ENCODE measurements at places on chromosomes 2 and 18.

DNA sequence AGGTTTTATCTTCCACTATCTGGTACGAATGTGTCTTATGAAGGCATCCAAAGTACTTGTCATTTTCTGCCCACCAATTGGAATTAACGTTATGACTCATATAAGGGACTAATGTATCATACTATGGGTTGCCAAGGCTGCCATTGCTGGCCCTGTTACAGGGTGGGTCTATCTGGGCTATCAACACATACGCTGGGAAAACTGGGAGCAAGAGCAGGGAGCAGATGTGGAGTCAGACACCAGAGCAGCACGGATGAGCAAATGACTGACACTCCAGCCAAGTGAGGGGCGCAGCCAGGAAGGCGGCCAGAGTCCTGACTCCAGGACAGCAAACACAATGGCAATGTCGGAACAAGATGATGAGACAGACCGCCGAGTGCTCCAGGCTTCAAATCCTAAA lies 145.9 kb downstream of the COPS8 start:
- no peak for DNase-seq

DNA sequence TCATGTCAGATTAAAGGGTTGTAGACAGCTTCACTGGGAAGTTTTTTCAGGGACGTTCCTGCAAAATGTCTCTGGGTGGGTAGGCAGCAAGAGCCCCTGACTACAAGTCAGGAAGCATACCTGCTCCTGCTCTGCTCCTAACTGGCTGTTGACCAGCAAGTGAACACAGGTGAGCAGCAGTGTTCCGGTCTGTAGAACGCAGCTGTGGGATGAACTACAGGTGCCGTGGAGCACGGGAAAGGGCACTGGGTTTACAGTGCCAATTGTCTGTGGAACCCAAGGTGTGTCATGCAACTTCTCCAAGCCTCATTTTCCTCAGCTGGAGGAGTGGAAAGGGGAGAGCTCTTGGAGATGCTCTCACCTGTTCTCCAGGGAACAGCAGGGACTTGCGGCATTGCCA lies 6.6 kb downstream of the ASB18 start:
- DNase-seq = no peak

GRCh38 chr2:204665771-204666170 lies 120.5 kb downstream of the PARD3B start:
- no peak for DNase-seq

DNA sequence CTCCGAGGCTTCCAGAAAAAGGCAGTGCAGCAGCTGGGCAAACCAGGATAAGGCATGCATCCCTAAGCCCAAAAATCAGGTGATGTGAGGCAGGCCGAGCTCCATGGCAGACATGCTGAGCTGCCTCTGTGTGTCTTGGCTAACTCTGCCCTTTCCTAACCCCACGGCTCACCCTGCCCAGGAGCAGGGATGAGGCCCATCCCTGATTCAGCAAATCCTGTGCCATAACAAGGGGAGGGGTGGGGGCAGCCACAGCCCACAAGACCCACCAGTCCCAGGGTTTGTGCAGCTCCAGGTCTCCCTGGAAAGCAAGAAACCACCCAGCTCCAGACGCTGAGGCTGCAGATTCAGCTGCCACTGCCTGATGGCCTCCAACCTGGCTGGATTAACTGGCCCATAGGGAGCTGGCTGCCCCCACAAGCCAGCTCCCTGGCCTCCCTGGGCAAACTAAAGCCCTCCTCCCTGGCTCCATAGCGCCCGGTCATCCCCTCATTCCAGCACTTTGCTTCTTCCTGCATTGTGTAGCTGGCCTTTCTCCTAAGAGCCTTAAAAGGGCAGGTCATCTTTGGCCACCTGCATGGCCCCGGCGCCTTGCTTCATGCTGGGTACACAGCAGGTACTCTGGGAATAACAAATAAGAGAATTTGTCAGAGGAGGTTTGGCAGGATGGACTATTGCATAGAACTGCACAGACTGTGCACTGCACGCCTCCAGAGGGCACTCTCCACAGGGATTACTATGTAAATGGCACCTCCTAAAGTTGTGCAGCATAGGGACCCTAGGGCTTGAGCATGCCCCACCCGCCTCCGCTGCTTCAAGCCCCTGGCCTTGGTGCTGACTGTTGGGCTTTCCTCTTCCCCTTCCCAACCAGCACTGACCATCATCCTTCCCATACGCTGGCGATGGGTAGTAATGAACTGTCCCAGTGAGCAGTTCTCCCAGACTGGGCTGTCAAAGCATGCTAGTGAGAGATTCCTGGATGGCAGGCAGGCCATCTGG lies 10.7 kb downstream of the STEAP3 start:
- peak; percentile 26 for DNase-seq

DNA sequence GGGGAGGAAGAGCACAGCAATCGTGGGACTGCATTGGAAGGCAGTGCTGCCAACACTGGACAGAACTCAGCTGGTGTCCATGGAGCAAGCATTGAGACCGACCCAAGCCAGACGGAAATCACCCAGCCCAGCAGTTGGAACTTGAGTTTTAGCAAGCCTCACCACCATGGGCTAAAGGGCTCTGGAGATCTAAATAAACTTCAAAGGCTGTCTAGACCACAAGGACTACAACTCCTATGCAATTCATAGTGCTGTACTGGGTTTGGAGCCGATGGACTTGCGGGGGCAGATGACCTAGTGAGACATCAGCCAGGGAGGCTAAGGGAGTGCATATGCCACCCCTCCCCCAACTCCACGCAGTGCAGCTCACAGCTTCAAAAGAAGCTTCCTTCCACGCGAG lies 243.6 kb upstream of the SLC39A10 start:
- no peak for DNase-seq

- no peak for DNase-seq
Observed at GRCh38 chr18:50177294-50177992, 17.5 kb downstream of the MYO5B start.

- DNase-seq = no peak
Observed at GRCh38 chr2:121689356-121689755, 40.1 kb upstream of the CLASP1 start.

GRCh38 chr2:171893824-171894611 lies at the start of gene SLC25A12:
TSS of gene SLC25A12 (minus strand) at chr2:171894244. CDS start at chr2:171894214, 30 bp downstream.
- peak; percentile 57 for DNase-seq

- DNase-seq = no peak
Observed at GRCh38 chr2:37634914-37635503, 36.4 kb downstream of the CDC42EP3 start.

- DNase-seq = no peak
Observed at GRCh38 chr18:50114448-50114847, 80.5 kb downstream of the MYO5B start.

- no peak for DNase-seq
Observed at GRCh38 chr2:31241625-31242270, 7.8 kb downstream of the EHD3 start.

DNA sequence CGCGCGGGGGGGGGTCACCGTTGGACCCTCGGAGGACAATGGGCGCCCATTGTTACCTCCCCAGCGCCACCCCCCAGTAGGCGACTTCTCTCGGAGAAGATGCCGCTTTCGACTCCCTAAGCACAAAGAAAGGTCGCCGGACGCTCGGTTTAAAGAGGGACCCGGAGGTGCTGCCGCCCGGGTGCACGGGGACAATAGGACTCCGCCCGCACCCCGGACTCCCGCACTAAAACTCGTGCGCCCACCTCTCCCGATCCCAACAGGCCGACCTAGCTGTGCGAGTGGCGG lies 318 bp upstream of the CDC42EP3 start:
- DNase-seq = no peak

- no peak for DNase-seq
Observed at GRCh38 chr2:240811346-240812300, 8.4 kb downstream of the KIF1A start.

- DNase-seq = no peak
Observed at GRCh38 chr2:227872676-227873075, 1.2 kb downstream of the DAW1 start.

DNA sequence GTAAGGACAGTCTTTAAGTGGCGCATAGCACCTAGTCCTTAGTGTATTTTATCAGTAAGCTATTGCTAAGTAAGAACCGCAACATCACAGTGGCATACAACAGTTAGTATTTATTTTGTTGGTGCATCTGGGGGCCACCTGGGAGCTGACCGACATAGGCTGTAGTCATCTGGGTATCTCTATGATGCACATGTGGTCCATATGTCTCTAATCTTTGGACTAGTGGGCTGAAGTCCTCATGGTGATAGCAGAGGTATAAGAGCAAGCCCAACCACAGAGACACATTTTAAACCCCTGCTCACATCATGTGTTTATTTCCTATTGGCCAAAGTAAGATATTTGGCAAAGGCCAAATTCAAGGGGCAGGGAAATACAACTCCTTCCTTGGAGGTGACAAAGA lies 2.9 kb downstream of the CAMKMT start:
- no peak for DNase-seq

GRCh38 chr2:233361297-233361696 lies 7.0 kb downstream of the DGKD start:
- DNase-seq = no peak

GRCh38 chr18:80172056-80172455 lies 63.0 kb downstream of the ADNP2 start:
- DNase-seq = no peak

GRCh38 chr2:191721331-191721730 lies 43.4 kb downstream of the NABP1 start:
- DNase-seq = no peak

DNA sequence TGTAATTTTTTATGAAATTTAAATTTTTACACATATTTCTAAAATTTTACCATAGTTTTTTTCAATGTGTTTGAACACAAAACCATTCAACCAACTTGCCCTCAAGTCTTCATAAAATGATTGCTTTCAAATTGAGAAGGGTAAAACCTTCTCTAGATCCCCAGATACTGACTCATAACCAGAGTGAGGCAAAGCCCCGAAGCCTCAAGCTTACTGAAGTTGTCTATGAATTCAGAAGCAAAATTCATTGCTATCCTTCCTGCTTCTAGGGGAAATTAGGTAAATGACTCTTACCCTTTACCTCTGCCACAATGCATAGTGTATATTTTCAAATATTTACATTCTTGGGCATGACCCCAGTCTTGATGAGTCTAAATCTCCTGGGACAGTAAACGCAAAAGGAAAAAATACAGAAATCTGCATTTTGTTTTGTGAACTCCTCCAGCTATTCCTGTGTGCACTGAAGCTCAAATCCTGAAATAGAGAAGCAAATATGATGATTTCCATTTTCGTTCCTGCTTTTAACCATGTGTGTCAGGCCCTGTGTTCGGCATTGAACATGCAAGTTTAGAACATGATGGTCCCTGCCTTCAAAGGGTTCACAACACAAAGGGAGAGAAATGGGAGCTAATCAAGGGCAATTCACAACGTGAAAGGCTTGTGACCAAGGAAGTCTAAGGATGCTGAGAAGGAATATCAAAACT lies 246.3 kb downstream of the SUCLG1 start:
- DNase-seq = no peak

- no peak for DNase-seq
Observed at GRCh38 chr2:8489221-8489620, 192.6 kb upstream of the ID2 start.

GRCh38 chr2:5756272-5756671 lies 64.1 kb downstream of the SOX11 start:
- no peak for DNase-seq

DNA sequence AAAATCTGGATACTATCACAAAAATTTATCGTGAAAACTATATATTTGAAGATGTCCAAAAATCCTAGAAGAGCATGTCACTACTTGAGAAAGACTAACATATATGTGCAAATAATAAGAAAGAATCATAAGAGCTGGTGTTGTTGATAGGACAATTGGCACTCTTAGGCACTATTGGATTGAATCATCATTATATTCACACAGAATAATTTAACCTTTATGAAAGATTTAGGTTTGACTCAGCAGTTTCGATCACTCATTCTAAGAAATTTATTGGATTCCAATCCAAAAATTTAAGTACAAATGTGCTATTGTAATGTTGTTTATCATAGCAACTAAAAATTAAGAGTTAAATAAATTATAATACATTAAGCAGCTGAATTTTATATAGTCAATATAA lies 503.6 kb downstream of the SPAG16 start:
- no peak for DNase-seq

DNA sequence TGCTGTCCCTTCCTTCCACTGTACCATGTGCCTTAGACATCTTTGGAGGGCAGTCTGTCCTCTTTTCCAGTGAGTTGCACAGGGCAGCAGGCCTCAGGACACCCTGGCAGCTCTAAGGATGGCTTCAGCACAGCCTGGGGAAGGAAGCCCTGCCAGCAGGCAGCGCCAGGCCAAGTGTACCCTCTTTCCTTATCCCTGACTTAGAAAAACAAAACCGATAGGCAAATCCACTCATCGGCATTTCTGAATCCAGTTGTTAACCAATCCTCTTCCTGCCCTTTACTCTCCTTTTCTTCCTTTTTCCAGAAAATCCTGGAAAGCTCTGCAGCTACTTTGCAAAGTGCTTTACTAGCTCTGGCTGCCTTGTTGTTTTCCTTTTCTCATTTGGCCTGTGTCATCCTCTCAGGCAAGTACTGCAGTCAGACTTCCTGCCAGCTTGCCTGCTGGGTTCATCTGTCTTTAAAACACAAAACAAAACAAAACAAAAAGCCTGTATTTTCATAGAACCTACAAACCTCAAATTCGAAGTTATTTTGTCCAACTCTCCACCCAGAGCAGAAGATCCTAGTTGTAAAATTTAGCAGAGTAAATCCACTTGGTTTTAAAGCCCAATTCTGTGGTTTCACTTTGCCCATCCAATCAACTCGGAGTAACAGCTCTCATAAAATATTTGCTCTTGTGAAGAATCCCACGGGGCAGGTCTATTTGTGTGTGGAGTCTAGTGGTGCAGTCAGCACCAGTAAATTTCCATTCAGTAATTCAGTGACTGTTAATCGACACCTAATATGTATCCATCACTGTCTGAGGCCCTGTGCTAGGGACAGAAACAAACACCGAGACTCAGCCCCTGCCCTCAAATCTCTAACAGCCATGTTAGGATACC lies 45.2 kb downstream of the PCBP1 start:
- DNase-seq = peak; percentile 70

DNA sequence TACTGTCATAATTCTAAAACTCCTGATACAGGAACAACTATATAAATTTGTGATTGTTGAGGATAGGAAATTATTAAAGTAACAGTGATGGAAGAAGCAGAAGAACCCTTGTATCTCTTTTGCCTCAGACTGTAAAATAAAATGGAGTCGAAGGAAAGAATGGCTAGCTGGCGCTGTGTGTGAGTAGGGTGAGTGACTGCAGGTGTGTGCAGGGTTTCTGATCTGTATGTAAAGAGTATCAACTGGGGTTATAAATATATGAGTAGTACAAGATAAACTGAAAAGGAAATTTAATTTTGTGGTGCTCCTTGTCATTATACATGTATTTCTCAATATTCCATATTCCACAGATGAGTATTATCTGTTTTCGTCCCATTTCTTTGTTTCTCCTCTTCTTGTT lies 15.2 kb downstream of the POLI start:
- DNase-seq = no peak

DNA sequence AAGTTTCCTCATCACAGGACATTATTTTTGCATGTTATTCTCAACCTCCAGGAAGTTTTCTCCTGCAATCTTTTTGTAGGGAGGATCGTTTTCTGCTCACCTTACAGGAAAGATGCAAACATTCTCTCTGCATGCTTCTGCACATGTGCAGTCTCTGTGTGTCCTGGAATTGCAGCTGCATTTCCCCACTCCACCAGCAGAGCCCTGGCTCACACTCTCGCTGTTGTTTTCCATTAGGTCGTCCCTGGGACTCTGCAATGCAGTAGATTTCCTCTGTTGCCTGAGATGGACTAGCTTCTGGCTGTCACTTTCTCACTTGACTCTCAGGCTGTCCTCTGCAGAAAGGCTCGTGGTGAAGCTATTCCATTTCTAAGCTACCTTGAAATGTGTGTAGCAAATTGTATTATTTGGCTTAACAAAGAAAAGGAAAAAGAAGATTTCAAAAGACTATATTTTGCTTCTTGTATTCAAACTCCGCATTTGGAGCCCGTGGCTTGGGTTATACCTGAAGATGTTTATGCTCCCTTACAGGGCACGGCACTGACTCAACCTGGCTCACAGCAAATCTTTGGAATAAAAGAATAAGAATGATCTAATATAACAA lies 346.7 kb downstream of the RAD51AP2 start:
- peak; percentile 9 for DNase-seq
